Heart left ventricle (tissue), 16 donors: ENCODE measurements at places on chromosomes 1 and 21. TPM values are rescaled to one million over a fixed set of nuclear protein-coding genes. Genes with fewer than 3 reads are reported as not detected.

DNA sequence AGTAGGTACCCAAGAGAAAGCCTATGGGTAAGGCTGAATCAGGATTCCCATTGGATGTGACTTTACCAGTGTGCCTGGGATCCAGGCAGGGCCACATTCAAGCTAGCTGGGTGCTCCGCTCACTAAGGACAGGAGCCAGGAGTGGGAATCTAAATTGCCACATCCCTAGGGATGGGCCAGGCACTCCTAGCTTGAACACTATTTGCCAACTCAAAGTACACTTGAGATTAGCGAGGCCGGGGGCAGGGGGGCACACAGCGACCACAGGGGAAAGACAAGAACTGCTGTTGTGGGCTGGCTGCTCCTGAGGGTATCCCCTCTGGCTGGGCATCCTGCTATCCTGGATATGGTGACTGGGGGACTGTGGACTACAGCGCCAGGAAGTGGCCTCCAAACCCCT, 4.3 kb downstream of the SLC45A3 start:
- DNase-seq = no peak

DNA sequence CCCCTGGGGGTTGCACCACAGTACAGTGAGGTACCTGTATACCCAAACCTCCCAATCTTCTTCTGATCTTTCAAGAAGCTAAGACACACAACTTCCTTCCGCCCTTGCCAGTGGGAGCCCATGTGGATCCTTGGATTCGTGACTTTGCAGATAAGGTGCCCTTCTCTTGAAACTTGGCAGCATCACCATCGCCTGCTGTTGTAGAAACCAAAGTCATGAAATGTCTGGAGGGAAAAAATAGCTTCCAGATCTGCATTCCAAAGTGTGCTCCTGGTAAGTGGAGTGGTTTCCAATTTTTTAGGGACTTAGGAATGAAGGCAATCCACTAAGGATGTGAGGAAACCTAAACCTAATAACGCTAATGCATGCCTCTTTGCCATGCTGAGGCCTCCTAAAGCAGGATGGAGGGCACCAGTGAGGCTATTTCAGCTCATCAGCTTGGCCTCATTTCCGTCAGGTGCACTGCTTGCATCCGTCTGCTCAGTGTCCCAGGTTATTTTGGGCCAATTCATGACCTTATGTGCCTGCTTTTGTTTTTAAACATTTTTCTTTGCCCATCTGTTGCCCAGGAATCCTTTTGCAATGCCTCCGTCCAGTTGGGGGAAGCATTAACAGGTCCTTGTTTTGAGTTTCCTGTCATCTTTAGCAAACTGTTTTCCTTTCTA, 8.2 kb upstream of the EFHD2 start:
- no peak for DNase-seq

GRCh38 chr1:117067533-117068370, 7.6 kb downstream of the TTF2 start:
- DNase-seq = peak; percentile 53

DNA sequence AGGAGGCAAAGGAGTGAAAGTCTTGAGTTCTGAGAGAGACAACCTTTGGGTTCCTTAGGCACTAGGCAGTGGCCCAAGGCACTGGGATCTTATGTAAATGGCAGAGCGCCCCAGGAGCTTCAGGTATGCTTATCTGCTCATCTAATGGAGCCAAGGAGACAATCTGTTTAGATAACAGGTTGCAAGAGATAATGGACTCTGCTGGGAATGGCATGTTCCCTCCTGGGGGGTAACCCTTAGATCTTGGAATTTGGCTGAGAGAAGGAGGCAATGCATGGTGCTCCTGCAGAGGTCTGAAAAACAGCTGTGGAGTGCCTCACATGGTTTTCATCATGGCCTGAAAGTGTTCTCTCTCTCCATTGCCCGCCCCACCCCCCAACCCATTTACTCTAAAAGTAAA, 44.1 kb upstream of the WLS start:
- DNase-seq = no peak

DNA sequence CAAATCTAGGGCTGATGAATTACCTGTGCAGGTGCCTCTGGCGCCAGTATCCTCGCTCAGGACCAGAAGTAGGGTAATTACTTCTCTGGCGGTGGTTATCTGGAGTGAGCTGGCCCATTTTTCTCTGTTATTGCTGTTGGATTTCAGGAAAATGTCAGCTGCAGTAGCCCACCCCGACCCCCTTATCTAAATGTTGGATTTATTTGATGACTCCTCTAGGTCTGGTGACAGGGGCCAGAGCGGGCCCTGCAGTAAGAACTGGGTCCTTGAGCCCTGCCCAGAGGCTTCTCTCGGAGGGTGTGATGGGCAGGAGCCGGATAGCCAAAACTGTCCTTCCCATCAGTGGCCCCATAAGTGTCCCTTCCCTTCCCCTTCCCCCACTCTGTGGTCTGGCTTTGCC, 384.3 kb downstream of the PTPRU start:
- no peak for DNase-seq

DNA sequence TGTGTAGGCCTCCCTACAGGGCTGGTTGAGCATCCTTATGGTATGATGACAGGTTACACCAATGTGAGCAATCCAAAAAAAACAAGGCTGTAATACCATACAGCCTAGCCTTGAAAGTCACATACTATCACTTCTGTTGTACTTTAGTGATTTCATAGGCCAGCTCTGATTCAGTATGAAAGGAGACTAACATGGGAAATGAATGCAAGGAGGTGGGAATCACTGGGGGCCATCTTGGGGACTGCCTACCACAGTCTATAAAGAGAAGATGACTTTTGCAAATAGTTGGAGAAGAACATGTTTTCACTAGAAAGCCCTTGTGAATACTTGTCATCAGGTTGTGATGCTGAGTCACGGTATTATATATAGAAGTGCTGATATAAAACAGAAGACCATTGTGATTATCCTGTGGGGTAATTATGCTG, 270.7 kb downstream of the S1PR1 start:
- DNase-seq = peak; percentile 8

DNA sequence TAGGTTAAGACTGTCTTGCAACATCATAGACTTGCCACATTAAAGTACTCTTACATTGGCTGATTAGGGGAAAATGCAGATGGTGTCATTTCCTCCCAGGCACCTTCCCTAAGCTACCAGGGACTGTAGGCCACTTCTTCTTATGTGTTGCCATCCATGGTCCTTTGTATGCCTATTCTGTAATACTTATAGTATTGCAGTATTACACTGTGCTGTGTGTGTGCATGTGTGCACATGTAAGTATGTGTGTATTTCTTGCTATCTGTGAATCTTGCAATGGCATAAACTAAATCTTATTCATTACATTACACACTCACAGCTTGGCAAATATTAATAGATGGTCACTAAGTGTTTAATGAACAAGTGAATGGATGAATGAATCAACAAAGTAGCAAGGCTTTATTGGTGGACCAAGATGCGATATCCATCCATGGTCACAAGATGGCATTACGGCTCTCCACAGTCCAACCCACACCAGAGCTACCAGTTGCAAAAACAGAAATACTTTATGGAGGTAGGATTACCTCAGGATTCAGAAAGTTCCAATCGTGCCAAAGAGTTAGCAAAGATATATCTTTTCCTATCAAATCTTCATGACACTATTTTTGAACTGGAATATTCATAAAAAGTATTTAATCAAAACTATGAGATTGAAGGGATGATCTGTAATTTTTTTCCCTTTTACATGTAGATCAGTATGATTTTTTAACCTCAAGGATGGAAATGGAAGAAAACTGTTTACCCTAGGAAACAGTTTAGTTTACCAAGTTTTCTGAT, 160.2 kb downstream of the DENND1B start:
- DNase-seq = no peak

DNA sequence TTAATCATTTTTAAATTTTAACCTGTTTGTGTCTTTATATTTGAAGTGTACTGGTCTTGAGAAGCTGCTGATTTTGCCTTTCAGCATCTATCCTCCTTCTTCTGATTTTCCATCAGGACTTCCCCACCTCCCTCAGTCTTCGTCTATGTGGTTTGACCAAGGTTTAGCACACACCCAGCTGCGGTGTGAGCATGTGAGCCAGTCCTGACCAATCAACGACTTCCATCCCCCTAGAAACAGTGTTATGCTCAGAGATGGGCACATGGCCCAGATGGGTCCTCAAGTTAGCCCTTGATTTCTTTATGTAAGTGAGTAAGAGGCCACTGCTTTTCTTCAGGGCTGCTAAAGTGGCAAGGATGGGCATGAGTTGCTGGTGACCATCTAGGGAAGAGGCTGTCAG, 190.8 kb downstream of the MATN1 start:
- no peak for DNase-seq

DNA sequence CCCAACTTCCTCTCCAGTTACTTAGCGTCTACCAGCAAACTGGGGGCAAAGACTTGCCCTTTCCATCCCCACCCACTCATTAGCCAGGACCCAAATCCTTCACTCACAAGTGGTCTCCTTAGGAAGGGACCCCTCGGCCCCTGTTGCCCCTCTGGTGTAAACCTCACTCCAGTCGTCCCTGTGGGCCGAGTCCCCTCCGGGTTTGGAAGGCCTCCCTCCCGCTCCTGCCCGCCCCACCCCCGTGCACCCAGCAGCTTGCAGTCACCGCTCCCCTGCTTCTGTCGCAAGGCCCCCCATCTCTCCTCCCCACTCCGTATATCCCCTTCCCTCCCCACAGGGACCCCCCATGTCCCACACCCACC, 1.2 kb downstream of the EFHD2 start:
- DNase-seq = no peak

- DNase-seq = peak; percentile 85
These were observed 8.8 kb upstream of the CEP85 start for GRCh38 chr1:26225033-26225831.

DNA sequence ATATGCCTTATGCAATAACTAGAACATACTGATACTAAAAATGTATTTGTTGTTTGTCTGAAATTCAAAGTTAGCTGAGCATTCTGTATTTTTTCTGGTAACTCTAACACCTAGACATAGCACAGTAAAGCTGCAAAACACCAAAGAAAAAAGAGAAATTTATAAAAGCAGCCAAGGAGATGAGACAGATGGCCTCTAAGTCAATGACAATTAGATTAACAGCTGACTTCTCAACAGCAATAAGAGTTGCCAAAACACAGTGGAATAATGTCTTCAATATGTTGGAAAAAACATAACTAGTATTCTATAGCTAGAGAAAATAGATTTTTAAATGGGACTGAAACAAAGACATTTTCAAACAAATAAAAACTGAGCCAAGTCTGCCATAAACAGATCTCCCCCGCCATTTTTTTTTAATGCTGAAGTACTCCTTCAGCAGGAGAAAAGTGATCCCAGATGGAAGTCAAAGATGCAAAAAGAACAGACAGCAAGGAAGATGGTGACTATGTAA, 81.3 kb downstream of the SYF2 start:
- no peak for DNase-seq

DNA sequence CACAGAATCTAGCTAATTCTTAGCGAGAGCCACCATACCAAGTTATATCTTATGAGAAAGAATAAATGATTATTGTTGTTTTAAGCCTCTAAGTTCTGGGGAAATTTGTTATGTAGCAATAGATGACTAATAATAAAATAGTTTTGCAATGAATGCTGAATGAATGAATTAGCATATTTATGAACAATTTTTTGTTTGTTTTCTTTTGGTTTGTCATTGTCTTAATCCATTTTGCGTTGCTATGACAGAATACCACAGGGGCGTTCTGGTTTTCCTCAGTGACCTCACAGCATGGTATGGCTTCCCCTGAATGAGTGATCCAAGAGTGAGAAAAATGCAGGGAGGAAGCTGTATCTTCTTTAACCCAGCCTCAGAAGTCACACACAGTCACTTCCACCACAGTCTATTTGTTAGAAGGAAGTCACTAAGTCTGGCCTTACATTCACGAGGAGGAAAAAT, 53.8 kb upstream of the HPDL start:
- DNase-seq = no peak

- DNase-seq = no peak
These were observed 108.2 kb downstream of the MRPS6 start for GRCh38 chr21:34181431-34182039.

GRCh38 chr21:44013380-44014088, 1.4 kb downstream of the TRAPPC10 start:
- DNase-seq = no peak

GRCh38 chr1:158180741-158181576, at the start of gene CD1D:
CD1D (plus strand) TSS chr1:158180895; CDS start chr1:158181102, 207 bp downstream.
- DNase-seq = peak; percentile 45

DNA sequence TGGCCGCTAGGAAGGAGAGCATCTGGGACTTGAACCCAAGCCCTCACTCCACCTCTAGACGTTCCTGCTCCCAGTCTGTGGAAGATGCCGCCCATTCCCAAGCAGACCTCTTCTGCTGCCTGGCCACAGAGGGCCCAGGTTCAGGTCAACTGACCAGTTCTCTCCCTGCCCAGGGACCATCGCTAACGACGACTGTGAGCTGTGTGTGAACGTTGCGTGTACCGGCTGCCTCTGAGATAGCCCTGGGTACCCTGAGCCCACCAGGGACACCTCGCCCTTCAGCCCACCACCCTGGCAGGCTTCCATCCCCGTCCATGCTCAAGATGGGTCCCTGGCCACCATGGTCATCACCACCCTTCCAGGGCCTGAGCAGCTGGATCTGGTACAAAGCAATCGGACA, 2.2 kb downstream of the GUCA2B start:
- DNase-seq = no peak

- DNase-seq = no peak
These were observed 58.7 kb upstream of the RC3H1 start for GRCh38 chr1:174080819-174081218.

- no peak for DNase-seq
These were observed 92.3 kb upstream of the UBE2U start for GRCh38 chr1:64110924-64111777.

DNA sequence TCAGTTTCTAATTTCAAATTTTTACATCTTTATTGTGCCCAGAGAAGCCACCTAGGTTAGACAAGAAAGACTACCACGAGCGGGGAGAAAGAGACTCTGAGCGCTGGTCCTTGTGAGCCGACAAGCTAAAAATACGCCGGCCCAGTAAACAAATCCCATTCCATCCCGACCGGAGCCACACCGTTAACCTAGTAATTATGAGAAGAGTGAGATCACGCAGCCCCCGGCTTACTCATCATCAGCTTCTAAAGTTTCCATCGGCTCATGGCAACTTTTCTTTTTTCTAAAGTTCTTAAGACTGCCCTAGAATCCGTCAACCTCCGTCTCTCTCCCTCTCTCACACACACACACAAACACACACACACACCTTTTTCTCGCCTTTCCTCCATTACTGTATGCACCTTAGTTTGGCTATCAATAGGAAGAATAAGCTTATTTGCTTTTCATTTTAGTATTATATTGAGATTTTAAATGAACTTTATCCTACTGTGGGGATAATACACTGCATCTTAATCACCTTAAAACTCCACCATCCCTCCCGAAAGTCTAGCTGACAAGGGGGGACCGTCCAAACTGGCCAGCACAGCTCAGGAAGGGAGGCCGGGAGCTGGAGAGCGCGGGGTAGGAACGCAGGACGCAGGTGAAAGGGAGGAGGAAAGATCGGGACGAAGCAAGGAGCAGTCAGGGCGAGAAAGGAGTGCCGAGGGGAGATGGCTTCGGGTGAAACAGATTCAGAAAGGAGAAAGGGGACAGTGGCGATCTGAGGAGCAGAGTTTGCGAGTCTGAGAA, 728 bp downstream of the OTUD7B start:
- peak; percentile 62 for DNase-seq

GRCh38 chr1:206890125-206891060, 6.8 kb upstream of the IL24 start:
- DNase-seq = no peak

- DNase-seq = no peak
These were observed 2.9 kb downstream of the TNFAIP8L2 start for GRCh38 chr1:151159373-151159772.

GRCh38 chr1:199161319-199161680, 522.5 kb downstream of the PTPRC start:
- no peak for DNase-seq

- DNase-seq = no peak
These were observed 22.4 kb downstream of the COL16A1 start for GRCh38 chr1:31681415-31681814.

The TMEM125 gene
- total RNA-seq = 0.67 TPM

The OMA1 gene
- total RNA-seq = 23.5 TPM
